ENCODE measurements at places on chromosomes 16 and 17.
A peak's percentile ranks its signal among the peaks of the same experiment; 100 is the strongest.

DNA sequence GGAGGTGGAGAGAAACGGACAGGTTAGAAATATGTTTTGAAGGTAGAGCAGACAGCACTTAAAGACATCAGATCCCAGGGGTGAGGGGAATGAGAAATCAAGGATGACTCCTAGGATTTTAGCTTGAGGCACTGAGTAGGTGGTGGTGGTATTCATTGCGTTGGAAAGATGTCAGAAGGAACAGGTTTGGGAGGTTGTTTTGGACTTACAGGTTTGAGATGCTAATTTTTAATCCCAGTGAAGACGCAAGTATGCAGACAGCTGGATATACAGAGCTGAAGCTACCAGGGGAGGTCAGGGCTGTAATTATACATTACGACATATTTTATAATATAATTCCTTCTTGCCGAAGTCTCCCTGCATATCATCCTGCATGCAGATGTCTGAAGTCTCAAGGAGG is 433.3 kb downstream of the XYLT1 start:
- DNase-seq: no peak

DNA sequence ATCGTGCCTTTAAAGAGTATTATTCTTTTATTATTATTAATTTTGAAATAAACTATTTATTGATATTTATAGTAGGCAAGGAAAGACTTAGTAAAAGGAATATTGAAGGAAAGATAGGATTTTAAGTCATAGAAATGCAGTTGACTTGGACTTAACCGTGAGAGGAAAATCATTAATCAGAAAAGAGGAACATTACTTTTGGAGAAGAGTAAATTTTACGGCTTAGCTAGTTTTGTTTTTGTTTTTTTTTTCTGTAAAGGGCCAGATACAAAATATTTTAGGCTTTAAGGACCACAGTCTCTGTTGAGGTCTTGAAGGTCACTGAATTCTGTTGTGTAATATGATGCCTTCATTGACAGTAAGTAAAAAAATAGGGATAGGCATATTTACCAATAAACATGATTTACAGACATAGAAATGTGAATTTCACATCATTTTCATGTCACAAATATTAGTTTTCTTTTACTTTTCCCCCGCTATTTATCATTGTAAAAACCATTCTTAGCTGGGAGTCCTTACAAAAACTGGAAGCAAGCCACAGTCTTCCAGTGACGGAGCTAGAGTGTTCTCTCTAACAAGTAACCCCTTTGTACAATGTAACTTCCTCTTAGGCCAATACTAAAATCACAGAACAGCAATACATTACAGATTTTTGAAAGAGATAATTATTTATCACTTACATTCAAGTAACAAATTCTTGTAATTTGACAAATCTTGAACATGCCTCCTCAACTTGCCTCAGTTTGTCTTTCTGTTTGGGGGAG is 2.3 kb upstream of the KCNJ16 start:
- DNase-seq: no peak

- DNase-seq: no peak
Observed at GRCh38 chr17:32264140-32264799, 1.4 kb upstream of the RHBDL3 start.

GRCh38 chr16:48317026-48317425 is 68.2 kb downstream of the SIAH1 start:
- DNase-seq: no peak

- no peak for DNase-seq
Observed at GRCh38 chr16:68281368-68282063, 17.2 kb downstream of the SLC7A6 start.

- no peak for DNase-seq
Observed at GRCh38 chr17:9577373-9577709, 899 bp downstream of the CFAP52 start.

GRCh38 chr16:80174416-80174815 is 366.4 kb upstream of the DYNLRB2 start:
- DNase-seq: no peak

- DNase-seq: no peak
Observed at GRCh38 chr17:29555840-29556239, 11.0 kb downstream of the ABHD15 start.

DNA sequence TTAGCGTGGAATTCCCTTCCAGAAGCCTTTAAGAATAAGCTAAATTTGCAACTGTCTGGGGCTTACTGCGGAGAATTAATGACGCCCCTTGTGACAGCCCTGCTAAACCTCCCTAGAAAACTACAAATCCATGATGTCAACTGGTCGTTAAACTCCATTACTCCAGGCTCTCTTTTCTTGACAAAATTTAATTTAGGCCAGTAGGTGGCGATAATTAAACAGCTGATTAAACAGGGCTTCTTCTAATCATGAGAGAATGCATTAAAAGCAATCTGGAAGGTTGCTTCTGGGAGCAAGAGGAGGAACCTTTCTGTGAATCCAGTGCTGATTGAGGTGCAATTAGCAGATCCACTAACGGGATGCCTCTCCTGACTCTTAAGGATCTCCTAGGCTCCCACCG is 8.1 kb upstream of the NLRP1 start:
- DNase-seq: no peak

- no peak for DNase-seq
Observed at GRCh38 chr16:15604460-15605440, 38.2 kb downstream of the MARF1 start.

DNA sequence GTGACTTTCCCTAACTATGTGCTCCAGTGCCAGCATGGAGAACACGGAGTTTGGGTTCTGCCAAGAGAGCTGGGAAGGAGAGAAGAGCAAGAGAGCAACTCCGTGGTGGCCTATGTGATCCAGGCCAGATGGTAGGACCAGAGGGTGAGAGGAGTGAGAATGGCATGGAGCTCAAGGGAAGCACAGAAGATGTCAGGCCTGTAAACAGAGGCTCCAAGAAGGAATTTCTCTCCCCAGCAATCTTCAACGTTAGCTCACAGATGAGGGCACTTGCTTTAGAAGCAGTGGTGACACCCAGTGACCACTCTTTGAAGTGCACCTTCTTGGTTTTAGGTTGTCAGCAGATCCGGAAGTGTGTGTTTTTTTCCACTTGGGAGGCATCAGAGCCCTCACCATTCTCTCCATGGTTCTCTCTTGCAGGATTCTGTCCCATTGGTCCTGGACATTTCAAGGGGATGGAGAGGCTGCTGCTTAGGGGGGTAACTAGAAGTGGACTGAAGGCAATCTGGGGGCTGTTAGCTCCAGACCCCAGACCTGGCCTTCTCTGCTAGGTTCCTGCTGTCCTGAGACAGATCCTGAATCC is 18.1 kb upstream of the TMEM98 start:
- DNase-seq: peak; percentile 18

GRCh38 chr17:67682196-67682595 is 35.5 kb upstream of the NOL11 start:
- no peak for DNase-seq

DNA sequence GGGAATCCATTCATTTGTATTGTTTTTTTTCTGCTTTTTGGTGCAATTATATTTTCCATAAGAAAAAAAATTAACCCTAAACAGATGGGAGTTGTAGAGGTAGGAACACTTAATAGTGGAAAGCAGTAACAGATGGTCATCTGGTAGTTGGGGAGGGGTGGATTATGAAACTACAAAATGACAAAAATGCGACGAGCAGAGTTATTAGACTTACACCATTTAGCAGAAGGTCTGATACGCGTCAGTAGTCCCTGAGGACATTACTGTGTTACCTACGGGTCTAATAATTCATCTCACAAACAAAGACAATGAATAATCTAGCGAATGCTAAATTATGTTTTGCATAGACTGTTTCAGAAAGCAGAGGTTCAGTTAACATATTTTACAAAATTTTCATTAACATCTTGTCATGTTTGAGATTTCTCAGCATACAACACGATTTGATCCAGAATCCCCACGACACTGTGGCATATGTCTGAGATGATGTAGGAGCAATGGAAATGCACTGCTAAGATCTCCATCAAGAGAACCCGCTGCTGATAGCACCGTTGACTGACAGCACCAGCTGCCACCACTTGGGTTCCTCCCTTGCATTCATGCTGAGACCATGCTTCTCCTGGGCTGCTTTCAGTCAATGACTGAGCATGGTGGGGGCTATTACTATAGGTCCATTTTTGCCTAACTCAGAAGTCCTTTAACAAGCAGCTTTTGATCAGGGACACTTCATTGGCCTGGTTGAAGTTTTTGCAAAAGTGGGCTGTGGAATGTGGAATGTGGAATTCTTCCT is 182.2 kb upstream of the CPHXL start:
- no peak for DNase-seq

DNA sequence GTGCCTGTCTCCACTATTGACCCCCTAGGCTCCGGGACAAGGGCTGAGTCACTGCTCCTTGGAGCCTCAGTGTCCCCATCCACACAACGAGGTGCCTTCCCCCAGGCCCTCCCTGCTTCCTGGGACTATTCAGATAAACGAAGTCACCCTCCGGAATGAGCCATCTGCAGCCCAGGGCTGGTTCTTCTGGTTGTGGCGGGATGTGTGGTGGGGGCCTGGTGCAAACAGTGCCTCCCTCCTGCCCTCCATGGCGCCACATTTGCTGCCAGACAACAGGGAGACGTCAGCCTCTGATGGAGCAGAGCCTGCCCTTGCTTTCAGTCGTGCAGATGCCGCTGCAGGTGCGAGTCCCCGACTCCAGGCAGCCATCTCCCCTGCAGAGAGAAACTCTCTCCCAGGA is 5.1 kb upstream of the KRT16 start:
- DNase-seq: no peak

GRCh38 chr17:2904135-2904534 is 107.9 kb downstream of the RAP1GAP2 start:
- DNase-seq: no peak

GRCh38 chr17:73519714-73520368 is 124.4 kb downstream of the SDK2 start:
- no peak for DNase-seq

GRCh38 chr16:14487579-14487978 is 142.5 kb downstream of the PARN start:
- DNase-seq: no peak

- DNase-seq: no peak
Observed at GRCh38 chr16:66904846-66905632, 13.6 kb downstream of the CDH16 start.

- peak; percentile 19 for DNase-seq
Observed at GRCh38 chr17:8393470-8394231, 4.0 kb downstream of the RNF222 start.

DNA sequence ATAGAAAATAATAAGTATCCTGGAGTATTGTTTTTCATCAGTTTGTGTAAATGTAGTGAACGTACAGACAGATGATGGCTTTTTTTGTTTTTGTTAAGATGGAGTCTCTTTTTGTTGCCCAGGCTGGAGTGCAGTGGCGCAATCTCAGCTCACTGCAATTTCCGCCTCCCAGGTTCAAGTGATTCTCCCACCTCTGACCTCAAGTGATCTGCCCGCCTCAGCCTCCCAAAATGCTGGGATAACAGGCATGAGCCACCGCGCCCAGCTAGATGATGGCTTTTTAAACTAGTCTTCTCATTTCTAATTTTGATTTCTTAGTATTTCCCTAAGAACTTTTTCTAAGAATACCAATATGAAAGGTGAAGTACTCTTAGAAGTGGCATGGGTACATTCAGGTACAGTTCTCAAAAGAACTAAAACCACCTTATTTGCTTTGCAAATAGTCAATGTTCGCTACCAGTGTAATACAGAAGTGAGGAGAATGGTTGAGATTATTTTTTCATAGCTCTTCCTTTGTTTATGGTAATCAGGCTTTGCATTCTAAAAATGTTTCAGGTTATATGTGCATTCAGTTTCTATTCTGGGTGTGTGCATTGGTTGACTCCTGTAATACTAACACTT is 34.2 kb downstream of the TTC19 start:
- no peak for DNase-seq

DNA sequence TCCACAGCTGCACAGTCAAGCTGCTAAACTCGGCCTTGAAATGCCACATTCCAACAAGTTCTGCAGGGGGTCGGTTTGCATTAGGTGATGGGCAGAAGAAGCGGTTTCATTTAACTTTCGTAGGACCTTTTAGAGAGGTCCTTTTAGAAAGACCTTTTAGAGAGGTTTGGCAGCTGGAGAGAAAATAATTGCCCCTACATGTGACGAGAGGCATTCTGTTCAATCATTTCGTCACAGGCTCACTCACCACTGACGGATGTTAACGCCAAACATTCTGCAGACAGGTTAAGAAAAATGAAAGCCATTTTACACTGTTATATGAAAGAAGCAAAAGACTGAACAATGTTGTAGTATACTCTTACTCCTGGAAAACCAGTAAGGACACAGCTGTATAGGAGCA is 76.5 kb upstream of the ZNF423 start:
- no peak for DNase-seq

GRCh38 chr16:11389631-11390565 is 44.6 kb downstream of the RMI2 start:
- DNase-seq: no peak

DNA sequence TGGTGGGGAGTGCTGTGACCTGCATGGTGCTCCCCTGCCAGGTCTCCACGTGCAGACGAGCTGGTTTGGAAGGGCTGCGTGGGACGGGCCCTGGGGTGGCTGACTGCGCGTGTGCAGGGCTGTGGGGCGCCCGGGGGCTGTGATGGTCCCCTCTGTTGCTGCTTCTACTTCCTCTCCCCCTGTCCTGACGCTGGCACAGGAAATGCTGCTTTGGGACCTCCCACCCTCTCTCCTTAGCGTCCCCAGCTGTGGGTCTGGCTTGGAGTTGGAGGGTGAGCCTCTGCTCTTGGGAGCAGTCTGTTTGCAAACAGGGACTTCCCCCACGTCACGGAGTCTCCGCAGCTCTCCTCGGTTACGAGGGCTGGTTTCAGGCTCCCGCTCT is 35.2 kb downstream of the TSC2 start:
- no peak for DNase-seq

GRCh38 chr16:19613834-19614233 is 58.3 kb downstream of the VPS35L start:
- DNase-seq: no peak

GRCh38 chr16:85265161-85265784 is 153.0 kb upstream of the CIBAR2 start:
- DNase-seq: no peak

- DNase-seq: no peak
Observed at GRCh38 chr17:59490216-59490615, 75.2 kb upstream of the DHX40 start.

GRCh38 chr17:69761767-69762321 is 313.2 kb upstream of the KCNJ16 start:
- DNase-seq: no peak

GRCh38 chr17:73933871-73934270 is 269.6 kb upstream of the RPL38 start:
- DNase-seq: no peak
